ENCODE measurements at places on chromosomes 4 and X.

GRCh38 chrX:48575642-48576041 lies 1.4 kb downstream of the RBM3 start:
- no peak for DNase-seq

DNA sequence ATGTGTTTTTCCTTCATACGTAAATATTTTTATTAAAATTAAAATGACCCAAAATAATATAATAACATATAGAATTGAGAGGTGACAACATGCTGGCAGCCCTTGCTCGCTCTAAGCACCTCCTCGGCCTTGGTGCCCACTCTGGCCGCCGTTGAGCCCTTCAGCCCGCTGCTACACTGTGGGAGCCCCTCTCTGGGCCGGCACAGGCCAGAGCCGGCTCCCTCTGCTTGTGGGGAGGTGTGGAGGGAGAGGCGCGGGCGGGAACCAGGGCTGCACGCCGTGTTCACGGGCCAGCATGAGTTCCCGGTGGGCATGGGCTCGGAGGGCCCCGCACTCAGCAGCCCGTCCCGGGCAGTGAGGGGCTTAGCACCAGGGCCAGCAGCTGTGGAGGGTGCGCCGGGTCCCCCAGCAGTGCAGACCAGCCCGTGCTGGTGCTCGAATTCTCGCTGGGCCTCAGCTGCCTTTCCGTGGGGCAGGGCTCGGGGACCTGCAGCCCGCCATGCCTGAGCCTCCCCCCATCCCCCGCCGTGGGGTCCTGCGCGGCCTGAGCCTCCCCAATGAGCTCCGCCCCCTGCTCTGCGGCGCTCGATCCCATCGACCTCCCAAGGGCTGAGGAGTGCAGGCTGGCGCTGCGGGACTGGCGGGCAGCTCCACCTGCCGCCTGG lies 222.3 kb downstream of the PTTG2 start:
- DNase-seq, result no peak

- no peak for DNase-seq
Observed at GRCh38 chr4:103497692-103498091, 222.1 kb downstream of the TACR3 start.

GRCh38 chr4:82739287-82740190 lies 59.1 kb downstream of the SCD5 start:
- peak; percentile 92 for DNase-seq

DNA sequence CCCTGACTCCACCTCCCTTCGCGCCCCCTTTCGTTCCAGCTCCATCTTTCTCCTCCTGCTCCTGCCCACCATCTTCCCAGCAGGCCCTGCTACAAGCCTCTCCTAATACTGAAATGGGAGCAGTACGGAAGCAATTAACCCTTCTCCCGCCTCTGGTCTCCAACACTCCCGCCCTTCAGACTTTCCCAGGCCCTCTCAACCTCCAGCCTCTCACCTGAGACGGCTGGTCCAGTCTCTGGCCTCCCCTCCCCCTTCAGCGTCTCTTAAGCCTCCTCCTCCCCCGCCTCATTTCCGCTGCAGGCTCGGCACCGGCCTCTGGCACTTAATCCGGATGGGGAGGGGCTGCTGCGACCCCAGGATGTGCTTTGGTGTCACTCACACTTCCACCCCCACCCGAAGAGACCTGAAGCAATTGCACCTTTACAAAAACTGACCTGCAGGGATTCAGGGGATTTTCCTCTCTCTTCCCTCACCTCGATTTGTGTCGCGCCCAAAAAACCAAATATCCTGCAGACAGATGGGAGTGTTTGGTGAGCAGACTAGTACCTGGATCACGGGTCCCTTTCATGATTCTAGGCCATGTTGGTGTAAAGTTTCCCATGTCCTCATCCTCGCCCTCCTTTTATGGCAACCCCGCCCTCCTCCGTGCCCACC lies 657 bp downstream of the TCEAL8 start:
- peak; percentile 67 for DNase-seq

GRCh38 chrX:96591421-96591820 lies 93.2 kb upstream of the DIAPH2 start:
- no peak for DNase-seq

DNA sequence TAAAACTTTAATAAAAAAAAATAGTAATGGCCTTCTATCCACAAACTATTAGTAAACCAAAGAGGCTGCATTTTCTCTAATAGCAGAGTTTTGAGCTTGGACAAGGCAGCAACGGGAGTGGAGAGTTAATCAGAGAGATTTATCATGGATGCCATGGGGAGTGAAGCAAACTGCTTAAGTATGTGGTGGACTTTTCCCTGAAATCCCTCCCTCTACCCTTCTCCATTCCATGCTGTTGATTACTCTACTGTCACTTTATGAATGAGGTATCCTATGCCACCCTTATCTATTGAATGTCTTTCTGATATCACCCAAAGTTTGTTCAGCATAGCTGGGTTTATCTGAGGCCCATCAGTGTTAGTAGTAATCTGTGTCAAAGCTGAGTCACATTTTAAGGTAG lies 335.6 kb upstream of the TRAM1L1 start:
- no peak for DNase-seq

DNA sequence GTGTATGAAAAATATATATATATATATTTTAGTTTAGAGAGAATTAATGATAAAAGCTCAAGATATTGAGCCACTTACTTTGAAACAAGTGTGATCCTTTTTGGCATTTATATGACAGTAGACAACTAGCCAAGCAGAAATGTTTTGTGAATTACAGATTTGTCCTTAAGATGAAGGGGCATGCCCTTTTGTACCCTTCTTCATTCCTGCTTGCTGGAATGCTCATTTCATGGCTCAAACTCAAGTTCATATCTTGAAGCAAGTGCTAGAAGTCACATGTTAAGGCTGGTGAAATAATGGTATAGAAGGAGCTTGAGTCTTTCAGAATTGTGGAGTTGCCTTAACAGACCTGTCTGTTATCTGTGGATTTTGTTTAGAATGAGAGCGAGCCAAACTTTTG lies 203.0 kb downstream of the BMPR1B start:
- no peak for DNase-seq

DNA sequence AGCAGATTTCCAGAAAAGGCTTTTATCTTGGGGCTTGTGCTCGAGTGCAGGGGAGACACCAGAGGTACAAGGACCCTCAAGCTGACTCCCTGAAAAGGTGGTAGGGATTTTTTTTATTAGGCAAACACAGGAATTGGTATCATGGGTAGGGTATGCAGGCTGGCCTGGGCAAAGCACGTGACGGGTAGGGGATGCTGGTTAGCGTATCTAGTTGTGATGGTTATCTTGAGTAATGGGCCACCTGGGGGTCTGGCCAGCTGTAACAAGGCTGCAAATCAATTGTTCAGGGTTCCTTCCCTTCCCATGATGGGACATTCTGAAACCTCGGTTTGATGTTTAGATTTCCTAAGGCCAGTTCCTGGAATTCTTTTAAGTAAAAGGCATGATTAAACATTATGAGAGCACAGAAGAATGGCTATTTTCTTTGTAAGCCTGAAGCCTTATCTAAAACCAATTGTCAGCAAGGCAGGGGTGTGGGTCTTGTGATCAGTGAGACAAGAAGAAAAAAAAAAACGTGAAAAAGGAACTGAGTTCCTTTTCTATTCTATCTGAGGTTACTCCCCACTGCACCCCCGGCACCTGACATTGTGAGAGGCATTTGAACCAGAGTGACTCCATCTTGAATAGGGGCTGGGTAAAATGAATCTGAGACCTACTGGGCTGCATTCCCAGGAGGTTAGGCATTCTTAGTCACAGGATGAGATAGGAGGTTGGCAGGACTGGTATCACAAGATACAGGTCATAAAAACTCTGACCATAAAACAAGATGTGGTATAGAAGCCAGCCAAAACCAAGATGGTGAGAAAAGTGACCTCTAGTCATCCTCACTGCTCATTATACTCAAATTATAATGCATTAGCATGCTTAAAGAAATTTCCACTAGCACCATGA lies 64.2 kb upstream of the S100G start:
- DNase-seq, result no peak

DNA sequence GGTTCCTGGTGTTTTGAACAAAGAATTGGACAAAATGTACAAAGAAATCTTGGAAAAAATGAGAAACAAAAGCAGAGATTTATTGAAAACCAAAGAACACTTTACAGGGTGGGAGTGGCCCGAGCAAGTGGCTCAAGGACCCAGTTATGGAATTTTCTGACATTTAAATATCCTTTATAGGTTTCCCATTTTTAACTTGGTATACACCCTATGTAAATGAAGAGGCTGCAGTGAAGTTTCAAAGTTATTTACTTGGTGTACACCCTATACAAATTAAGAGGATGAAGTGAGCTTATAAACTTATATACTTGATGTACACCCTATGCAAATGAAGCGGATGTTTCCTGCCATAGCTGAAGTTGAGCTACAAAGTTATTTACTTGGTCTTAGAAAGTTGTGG lies 4.7 kb downstream of the NLRP2B start:
- no peak for DNase-seq

DNA sequence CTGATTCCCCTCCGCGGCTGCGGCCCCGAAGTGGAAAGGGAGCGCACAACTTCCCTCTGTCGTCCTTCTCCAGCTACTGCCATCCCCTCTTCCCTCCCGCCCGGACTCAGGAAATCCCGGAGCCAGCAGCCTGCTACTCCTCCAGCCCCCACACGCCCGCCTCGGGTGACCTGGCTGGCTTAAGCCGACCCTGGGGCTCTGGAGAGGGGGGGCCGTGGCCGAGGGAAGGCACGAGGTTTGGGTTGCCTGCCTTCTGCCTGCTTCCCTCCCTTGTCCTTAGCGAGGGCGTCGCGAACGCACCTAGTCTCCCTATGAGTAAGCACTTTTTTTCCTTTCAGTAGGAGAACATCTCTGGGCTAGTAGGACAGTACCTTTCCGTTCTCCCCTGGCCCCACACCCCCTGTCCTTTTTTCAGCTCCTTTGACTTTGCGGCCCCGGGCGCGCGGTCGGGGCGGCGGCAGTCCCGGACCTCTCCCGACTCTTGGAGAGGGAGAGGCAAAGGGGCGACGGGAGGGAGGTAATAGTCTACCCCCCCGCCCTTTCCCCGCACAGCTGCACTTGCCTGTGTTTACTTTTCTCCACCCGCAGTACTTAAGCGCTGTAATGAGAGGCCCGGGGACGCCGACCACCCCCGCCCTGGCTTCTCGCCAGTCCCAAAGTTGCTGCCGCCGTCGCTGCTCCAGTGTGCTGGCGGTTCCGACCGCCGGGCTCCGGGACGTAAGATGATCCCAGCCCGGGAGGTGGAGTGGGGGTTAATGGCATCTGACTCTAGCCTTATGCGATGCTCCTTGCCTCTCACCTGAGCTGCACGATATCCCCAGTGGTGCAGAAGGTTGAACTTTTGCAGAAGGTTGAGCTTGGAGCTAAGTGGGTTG lies 868 bp downstream of the PLS3 start:
- DNase-seq, result peak; percentile 22

DNA sequence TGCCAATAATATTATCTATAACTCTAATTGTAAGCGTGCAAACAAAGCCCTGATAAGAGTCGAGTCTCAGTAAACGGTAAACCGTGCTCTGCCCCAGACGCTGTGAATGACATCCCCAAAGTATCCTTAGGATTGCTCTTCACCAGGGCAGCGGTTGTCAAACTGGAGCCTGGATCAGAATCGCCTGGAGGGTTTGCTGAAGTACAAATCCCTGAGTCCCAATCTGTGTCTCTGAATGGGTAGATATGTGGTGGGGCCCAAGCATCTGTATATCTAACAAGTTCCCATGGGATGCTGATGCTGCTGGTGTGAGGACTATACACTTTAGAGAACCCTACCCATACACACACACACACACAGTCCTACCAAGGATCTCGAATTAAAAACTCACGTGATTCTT lies 813 bp upstream of the APBB2 start:
- no peak for DNase-seq
